ENCODE measurements at places on chromosomes 7 and 10.

- no peak for DNase-seq
Observed at GRCh38 chr7:47730142-47730541, 148.2 kb upstream of the TNS3 start.

GRCh38 chr10:43229208-43230061, 37.4 kb downstream of the RASGEF1A start:
- no peak for DNase-seq

DNA sequence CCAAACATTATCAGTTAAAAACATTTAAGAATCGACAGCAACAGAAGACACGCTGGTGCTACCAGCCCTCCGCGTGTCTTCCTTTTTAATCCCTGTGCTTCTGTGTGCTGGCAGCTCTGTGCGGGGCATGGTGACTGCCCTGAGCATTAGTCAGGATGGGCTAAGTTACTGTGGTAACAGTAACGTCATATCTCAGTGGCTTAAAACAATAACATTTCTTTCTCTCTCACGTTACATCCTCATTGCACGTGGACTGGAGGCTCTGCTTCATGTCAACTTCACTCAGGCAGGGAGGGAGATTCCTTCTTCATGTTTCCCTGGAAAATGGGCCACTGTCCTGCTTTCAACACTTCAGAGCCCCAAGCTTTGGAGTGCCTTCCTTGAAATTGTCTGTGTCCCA, 378.5 kb downstream of the CCSER2 start:
- DNase-seq: no peak

DNA sequence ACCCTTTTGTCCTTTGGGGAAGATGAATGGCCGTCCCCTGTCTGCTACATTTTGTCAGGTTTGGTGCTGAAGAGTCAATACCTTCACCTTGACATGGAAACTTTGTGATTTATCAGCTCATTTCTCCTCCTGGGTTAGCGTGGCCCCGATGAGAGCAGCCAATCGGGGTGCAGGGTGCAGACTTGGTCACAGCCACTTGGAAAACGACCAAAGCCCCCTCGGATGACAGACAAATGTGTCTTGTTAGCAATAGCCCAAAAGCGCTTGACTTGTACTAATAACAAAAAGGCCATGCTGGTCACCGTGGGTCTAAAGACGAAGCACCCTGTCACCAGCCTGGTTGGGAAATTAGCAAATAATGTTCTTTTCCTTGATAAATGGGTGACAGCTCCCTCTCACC, 103.7 kb downstream of the EBF3 start:
- DNase-seq: no peak

DNA sequence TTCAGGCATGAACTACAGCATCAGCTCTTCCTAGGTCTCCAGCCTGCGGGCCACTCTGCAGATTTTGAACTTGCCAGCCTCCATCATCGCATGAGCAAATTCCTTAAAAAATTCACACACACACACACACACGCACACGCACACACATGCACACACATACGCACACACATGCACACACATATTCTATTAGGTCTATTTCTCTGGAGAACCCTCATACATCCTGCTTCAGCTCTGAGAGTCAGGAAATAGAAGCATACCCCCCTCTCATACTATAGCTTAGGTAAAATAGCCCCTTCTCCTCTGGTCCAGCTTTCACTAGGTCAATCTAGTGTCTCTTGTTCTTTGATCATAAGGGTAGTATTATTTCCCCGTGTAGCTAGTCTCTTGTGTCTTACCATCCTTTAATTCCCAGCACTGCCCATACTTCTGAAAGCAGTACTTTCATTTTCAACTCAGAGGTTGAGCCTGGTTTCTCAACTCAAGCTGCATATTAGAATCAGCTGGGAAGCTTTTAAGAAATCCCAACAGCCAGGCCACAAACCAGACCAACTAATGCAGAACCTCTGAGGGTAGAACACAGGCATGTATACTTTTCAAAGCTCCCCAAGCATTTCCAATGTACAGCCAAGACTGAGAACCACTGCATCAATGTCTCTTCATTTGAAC, 30.9 kb upstream of the ITGB8 start:
- DNase-seq: no peak

- DNase-seq: no peak
Observed at GRCh38 chr7:28854750-28855074, 103.4 kb downstream of the TRIL start.

GRCh38 chr7:105389889-105390288, 1.2 kb upstream of the SRPK2 start:
- no peak for DNase-seq

DNA sequence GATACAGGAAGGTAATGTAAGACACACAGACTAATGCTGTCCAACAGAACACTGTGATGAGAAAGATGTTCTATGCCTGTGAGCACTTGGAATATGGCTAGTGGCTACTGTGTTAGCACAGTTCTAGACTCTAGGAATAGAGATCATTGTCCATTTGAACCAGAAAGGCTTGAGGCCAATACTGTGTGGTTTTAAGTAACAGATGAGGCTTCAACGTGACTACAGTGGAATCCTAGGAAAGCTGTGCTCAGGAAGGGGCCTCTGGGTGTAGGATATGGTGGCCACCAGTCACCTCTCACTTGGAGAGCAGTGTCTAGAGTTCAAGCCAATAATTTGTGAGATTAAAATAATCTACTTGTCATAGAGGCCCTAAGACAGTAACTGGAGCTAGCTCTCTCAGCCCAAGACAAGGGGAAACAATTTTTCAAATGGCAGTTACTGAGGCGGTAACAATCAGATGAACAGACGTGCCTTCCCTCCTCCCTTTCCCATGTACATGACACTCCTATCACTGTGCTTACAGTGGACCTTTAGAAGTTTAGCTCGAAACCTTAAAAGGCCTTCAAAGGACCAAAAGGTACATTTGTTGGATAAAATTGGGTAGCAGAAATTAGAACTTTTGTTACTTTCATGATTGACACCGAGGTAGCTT, 10.2 kb downstream of the ZDHHC16 start:
- DNase-seq: no peak

DNA sequence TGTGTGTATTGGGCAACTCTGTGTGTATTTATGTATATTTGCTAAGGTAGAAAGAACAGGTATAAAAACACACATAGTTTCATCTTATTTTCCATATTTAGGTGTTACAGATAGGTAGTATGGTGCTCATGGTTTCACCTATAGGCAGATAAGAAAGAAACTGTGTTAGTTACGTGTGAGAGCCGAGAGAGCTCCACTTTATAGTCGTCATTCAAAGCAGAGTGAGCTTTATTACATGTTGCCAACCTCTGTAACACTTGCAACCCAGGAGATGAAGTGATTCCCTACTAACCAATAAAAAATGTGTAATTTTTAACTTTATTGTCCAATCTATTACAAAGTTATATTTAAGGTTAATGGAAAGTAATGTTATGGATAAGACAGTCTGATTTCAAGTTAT, 121.3 kb downstream of the AGMO start:
- DNase-seq: no peak

GRCh38 chr7:77327067-77327931, 88.8 kb downstream of the GSAP start:
- peak; percentile 29 for DNase-seq

DNA sequence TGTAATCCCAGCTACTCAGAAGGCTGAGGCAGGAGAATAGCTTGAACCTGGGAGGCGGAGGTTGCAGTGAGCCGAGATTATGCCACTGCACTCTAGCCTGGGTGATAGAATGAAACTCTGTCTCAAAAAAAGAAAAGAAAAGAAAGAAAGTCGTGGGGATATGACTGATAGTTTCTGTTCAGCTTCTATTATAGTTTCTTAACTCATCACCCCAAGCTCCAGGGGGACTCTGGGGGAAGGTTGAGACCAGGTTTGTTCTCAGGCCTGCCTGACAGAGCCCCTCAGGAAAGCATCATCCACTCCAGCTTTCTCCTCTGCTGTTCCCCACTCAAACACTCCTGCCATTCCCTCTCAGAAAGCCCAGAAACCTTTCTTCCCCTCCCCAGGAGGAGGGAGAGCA, 542.4 kb upstream of the GALNT17 start:
- DNase-seq: no peak

DNA sequence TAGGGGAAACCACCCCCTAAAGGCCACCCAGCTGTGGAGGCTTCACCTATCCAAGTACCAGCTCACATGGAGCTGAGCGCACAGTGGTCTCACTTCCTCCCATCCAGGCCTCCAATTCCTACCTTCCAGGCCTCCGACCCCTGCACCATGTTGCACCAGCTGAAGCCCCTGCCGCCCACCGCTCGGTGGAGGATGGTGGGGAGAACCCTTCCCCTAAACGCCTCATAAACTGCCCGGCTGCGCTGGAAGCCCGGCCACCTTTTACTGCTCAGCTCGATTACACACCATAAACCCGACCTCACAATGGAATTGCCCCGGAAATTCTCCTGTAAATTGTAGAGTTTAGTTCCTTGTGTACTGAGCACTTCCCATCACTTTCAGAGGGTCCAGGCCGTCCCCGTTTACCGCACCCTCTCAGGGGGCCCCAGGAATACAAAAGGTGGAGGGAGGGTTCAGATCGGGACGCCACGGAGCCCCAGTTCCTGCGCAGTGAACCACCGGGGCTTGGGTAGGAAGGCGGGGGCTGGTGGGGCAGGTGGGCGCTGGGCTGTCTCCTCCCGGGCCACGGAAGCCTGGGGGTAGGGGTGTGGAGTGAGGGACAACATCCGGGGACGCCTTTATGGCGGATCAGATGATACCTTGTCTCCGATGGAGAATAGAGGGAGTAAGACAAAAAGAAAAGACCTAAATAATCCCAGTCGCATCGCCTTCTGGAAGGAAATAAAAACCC, 1.4 kb upstream of the HOXA7 start:
- DNase-seq: no peak

DNA sequence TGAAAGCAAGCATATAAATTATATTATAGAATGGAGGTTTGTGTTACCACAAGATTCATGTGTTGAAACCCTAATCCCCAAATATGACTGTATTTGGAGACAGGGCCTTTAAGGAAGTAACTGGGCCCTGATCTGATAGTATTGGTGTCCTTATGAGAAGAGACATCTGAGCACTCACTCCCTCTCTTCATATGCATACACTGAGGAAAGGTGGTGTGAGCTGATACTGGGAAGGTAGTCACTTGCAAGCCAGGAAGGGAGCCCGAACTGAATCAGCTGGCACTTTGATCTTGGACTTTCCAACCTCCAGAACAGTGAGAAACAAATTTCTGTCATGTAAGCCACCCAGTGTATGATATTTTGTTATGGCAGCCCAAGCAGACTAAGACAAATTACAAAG, 66.9 kb upstream of the RHOBTB1 start:
- no peak for DNase-seq

DNA sequence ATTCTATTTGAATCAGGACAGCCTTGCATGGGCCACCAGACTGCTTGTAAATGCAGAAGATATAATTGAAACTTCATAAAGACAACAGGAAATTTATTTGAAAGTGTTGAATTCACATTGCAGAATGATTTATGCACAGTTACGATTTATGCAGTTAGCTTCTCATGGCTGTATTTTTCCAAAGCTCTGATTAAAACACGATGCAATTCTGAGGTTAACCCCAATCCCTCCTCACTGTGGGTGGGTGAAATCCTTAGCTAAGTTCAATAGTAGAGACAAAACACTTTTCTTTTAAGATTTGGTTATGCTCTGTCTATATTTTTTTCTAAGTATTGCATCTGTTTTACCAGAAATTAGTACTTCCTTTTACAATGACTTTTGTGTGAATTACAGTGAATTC, 728.8 kb upstream of the IGFBP3 start:
- no peak for DNase-seq

DNA sequence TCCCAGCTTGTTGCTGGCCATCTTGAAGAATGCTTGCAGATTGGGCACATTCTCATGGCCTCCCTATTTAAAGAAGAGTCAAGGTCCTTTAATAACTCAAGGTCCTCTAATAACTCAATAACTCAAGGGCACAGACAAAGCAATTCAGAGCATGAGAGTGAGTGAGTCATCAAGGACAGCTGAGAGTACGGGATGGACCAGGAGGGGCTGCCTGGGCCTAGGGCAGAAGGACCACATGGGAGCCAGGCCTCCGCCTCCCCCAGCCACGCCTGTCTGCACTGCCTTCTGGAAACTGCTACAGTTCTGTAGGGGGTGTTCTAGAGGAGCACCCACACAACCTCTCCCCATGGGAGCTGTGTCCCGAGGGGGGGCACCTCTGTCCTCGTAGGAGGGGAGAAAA, 48.9 kb downstream of the ZNF503 start:
- DNase-seq: no peak

GRCh38 chr10:25843551-25844170, 90.4 kb upstream of the MYO3A start:
- no peak for DNase-seq

GRCh38 chr7:156360835-156361234, 279.7 kb upstream of the RNF32 start:
- DNase-seq: no peak

DNA sequence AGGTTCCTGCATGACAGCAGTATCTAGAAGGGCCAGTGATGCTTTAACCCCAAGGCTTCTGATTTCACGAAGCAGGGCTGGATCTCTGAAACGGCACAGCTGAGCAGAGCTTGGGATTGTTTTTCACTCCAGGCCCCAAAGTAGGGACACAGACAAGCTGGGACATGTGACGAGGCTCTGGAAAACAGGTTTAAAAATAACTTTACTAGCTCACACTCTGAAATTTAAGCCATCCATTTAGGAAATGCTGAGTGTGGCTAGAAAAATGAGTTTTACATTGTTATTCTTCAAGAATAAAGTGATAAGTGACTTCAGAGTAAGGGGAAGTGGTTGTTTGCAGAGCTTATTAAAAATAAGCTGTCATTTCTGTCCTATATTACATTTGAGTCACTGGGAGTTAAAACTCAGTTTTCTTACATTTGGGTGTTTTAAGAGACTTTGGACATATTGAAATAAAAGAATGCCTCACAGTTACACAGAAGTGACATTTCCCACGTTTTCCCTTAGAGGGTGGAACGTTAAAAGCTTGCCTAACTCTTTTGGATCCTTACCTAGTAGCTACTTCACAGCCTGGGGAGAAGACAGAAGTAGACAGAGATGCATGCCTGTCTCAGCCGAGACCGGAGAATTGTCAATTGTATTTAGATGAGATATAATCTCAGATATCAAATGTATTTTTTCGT, 107.8 kb downstream of the GALNT17 start:
- peak; percentile 46 for DNase-seq

- DNase-seq: peak; percentile 23
Observed at GRCh38 chr10:70575874-70576802, 26.4 kb downstream of the PRF1 start.

- DNase-seq: no peak
Observed at GRCh38 chr7:51124321-51124720, 192.3 kb downstream of the COBL start.

- peak; percentile 76 for DNase-seq
Observed at GRCh38 chr7:117273814-117274225, 49.0 kb downstream of the WNT2 start.

- DNase-seq: no peak
Observed at GRCh38 chr10:113305871-113306270, 247.0 kb upstream of the HABP2 start.
